ENCODE measurements at places on chromosomes 7 and 10.

- no peak for DNase-seq
These were observed 107.5 kb downstream of the NPTX2 start for GRCh38 chr7:98724591-98724990.

GRCh38 chr7:124692425-124692824 is 73.2 kb downstream of the GPR37 start:
- no peak for DNase-seq

- no peak for DNase-seq
These were observed 58.6 kb downstream of the ZMIZ1 start for GRCh38 chr10:79127151-79127961.

DNA sequence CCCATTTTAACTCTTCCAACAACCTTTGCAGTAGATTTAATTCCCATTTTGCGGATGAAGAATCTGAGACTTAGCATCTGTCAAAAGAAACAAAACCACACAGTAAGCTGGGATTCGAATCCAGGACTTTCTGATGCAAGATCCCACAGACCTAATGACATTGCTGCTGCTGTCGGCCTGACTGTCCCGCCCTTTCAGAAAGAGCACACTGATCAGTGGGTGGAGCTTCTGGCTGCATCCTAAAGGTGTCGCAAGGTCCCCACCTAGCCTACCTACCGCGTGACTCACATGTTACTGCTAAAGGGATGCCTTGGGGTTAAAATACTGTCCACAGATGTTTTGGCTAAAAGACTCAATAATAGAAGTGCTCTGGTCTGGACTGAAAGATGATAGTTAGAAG is 134.7 kb downstream of the EMX2 start:
- no peak for DNase-seq

GRCh38 chr7:13198727-13199126 is 511.3 kb downstream of the ARL4A start:
- no peak for DNase-seq

GRCh38 chr7:137948083-137948844 is 53.6 kb downstream of the CREB3L2 start:
- no peak for DNase-seq

GRCh38 chr10:50310560-50311174 is 59.4 kb upstream of the ASAH2 start:
- DNase-seq, result no peak
